ENCODE measurements at places on chromosomes 11 and 22. TPM values are rescaled to one million over a fixed set of nuclear protein-coding genes. Genes with fewer than 3 reads are reported as not detected.

OR4D5 gene
- total RNA-seq: not detected

LRP4 gene
- total RNA-seq: 31.1 TPM

MS4A1 gene
- 0.93 TPM for total RNA-seq

PRDM11 gene
- 30.3 TPM for total RNA-seq

PGR gene
- total RNA-seq: 0.49 TPM

SLC25A45 gene
- 3.5 TPM for total RNA-seq

PRRG4 gene
- total RNA-seq: 1.4 TPM

LMNTD2 gene
- total RNA-seq: 0.33 TPM

RCOR2 gene
- 28.1 TPM for total RNA-seq

APOA4 gene
- total RNA-seq: not detected

DCHS1 gene
- 84.2 TPM for total RNA-seq

MRGPRF gene
- total RNA-seq: 14.6 TPM

GAL3ST1 gene
- 2.7 TPM for total RNA-seq

KCNQ1OT1 gene
- 10.4 TPM for total RNA-seq

BIRC3 gene
- total RNA-seq: 4.1 TPM

OR6T1 gene
- not detected for total RNA-seq

CDKN1C gene
- 118 TPM for total RNA-seq

VSTM5 gene
- total RNA-seq: 2.0 TPM

RAB36 gene
- total RNA-seq: 8.3 TPM

IGLL5 gene
- not detected for total RNA-seq

OR51B4 gene
- total RNA-seq: not detected

EXPH5 gene
- total RNA-seq: 10.3 TPM

GVQW3 gene
- 20.3 TPM for total RNA-seq

USP2 gene
- total RNA-seq: 24.4 TPM

Data from camera-type eye (tissue), 1 donor.